ENCODE measurements at places on chromosomes 13 and 19.

DNA sequence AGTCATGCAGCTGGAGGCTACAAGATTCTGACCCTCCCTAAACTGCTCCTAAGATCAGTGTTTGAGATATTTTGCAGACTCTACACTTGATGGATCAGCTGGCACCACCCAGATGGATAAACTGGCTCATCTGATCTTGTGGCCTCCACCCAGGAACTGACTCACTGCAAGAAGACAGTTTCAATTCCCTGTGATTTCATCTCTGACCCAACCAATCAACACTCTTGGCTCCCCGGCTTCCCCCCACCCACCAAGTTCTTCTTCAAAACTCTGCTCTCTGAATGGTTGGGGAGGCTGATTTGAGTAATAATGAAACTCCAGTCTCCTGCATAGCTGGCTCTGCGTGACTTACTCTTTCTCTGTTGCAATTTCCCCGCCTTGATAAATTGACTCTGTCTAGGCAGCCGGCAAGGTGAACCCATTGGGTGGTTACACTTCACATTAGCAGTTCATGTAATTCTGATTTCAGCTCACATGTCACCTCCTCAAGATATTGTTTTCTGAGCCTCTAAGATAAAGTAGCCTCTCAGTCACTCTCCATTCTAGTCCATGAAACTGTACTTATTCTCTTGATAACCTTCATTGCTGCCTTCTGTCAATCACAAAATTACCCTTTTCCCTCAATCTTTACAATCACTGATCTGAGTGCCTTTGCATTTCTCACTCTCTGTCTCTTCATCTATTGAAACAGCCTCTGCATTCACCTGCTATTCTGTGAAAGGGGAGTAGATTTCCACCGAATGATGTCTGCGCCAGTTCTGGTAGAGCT is 9.9 kb upstream of the FPR3 start:
- peak; percentile 41 for DNase-seq

GRCh38 chr13:22018076-22018835 is 347.4 kb downstream of the FGF9 start:
- DNase-seq, result no peak

GRCh38 chr19:17394891-17395415 is 957 bp upstream of the CCDC194 start:
- no peak for DNase-seq

- DNase-seq, result no peak
Measured at GRCh38 chr13:39119422-39119821, 81.2 kb downstream of the NHLRC3 start.

GRCh38 chr13:51645154-51645650 is 60.9 kb downstream of the WDFY2 start:
- no peak for DNase-seq

GRCh38 chr13:44218501-44219240 is 155.0 kb upstream of the SERP2 start:
- peak; percentile 70 for DNase-seq

All from midbrain (tissue), 1 donor.